CD4-positive, alpha-beta T cell treated with Interleukin-6 at 100 ng/mL for 8 hours (primary cell): ENCODE measurements at places on chromosomes 4 and X.
A peak's percentile ranks its signal among the peaks of the same experiment; 100 is the strongest.

- no peak for DNase-seq
These were observed 190.8 kb downstream of the SPATA18 start for GRCh38 chr4:52241916-52242315.

GRCh38 chrX:44871931-44872820, 812 bp upstream of the KDM6A start:
- DNase-seq = peak; percentile 22

DNA sequence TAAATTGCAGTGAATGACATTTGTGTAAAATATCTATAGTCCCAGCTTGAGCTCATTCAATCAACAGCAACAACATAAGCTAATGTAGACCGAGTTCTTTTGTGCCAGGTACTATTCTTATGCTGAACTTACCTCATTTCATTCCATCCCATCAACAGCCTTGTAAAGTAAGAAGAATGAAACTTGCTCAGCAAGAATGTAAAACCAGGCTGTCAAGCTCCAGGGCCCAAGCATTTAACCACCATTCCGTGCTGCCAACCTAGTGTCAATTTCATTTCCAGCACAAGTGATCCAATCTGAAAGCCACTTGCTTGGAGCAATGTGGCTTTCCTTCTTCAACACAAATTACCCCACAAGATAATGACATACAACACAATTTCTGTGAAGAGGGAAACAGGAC, 36.6 kb downstream of the RASSF6 start:
- no peak for DNase-seq

DNA sequence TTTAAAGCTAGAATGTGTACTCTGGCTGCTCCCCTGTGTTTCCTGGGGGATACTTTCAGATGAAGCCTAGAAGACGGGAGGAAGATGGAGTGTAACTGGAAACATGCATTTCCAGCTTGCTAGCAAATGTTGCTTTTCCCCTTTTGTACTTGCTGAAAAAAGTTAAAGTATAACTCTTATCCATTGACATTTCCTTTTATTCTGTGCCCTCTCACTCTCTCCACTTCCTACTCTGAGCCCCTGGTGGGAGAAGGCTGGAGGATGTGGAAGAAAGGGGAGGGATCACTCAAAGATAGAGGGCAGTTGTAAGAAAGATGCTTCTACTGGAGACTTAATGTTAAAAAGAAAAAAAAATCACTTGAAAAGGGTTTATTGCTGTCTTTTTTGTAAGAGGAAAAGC, 396.5 kb downstream of the DTHD1 start:
- no peak for DNase-seq

- DNase-seq = no peak
These were observed 49.4 kb downstream of the RHOH start for GRCh38 chr4:40246011-40246900.

DNA sequence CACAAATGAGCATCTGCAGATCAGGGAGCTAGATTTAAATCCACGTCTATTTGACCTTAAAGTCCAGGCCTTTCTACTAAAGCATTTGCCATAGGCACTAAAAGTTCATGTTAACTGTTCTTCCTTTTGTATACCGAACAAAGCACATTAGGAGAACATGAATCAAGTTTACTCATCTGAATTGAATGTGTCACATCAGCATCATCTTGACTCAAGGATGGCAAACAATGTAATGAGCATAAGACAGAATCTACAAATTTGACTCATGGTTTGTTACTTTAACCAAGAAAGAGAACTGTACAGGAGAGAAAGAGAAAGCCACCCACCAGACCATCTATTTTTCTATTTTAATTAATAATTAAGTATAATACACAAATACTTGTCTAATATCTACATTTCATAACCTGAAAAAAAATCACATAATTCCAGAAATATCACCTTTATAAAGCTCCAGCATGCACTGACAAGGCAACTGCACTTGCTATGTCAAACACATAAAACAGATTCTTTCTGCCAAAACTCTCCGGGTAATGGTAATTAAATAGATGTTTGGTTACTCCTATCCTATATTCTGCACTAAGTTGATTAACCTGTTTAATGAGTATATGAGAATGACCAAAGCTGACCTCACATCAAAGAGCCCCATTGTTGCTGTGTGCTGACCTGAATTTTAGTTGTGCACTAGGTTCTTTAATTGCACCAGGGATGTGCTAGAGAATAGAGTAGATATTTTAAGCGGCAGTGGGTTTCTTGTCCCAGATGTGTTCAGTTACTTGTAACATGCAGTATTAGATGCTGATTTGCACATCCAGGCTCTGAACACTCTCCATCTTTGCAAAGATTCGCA, 42.5 kb upstream of the LEF1 start:
- DNase-seq = no peak

- DNase-seq = no peak
These were observed 107.8 kb downstream of the STOX2 start for GRCh38 chr4:184012937-184013336.

DNA sequence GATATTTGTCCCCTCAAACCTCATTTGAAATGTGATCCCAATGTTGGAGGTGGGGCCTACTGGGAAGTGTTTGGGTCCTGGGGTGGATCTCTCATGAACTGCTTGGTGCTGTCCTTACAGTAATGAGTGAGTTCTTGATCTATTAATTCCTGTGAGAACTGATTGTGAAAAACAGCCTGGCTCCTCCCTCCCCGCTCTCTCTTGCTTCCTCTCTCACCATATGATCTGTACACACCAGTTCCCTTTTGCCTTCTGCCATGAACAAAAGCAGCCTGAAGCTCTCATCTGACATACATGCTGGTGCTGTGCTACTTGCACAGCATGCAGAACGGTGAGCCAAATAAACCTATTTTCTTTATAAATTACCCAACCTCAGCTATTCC, 11.2 kb upstream of the YIPF7 start:
- DNase-seq = no peak

GRCh38 chr4:178196751-178197374, 754.6 kb upstream of the AGA start:
- DNase-seq = no peak

DNA sequence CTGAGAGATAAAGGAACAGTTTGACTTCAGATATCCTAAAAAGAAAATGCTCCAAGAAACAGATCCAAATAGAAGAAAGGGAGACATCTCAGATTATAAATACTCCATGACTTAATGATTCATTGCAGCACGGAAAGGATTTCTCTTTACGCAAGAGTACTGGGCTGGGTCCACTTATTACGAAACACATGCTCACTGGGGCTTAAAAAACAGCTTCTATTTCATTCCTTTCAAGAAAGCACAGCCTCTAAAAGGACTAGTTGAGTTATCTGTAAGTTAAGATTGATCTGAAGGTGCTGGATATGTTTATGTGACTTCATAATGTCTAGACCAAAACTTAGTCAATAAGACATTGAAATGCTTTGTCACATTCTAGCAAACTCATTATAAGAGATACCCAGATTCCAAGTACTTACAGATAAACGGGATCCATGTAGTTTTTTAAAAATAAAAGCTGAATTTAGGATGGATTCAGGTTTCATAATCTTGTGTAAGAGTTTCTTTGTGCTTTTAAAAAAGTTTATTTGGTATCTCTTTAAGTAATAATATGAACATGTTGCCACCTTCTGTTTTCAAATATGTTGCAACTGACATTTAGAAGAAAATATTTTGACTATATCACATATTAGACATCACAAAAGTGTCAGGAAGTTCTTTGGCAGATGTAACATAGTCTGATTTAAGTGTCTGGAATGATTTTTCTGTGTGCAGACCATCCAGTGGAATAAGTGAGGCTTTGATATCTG, 109.5 kb upstream of the MYOZ2 start:
- no peak for DNase-seq

- DNase-seq = no peak
These were observed 517.4 kb downstream of the RPA4 start for GRCh38 chrX:97401154-97401553.

DNA sequence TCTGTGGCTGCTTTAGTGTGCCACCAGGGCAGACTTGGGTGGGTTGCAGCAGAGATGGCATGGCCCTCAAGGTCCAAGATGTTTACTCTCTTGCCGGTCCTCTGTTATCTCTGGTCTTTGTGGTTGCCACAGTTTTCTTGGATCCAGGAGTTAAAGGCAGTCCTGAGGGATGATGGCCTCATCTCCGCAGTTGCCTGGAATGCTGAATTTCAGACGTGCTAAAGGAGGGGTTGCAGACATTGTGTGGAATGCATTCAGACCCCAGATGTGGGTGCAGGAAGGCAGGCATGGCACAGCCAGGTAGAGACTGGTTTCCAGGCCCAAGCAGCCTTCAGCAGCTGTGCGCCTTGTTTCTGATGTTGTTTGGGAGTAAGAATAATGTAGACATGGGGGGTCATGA, 64.4 kb downstream of the TBL1X start:
- DNase-seq = no peak

DNA sequence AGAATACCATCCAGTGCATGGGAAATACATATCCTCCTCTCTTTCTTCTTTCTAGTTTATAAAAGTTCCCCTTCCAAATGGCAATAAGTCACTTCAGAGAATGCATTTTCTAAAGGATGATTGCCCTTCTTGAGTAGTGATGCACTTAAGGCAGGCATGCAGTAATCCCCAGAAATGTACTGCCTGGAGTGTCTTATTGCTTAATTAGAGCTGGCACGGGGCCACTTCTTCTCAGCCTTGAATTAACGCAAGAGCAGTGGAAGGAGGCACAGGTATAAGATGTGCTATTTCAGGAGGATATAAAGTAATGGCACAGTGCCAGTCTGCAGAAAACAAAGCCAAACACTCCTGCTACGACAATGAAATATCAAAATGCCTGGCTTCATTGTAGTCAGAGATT, 371.4 kb upstream of the FAM241A start:
- no peak for DNase-seq
